ENCODE measurements at places on chromosomes 6 and 20.

GRCh38 chr6:167487749-167488664 is 163.1 kb downstream of the TTLL2 start:
- DNase-seq: no peak

- peak; percentile 20 for DNase-seq
Observed at GRCh38 chr6:167956983-167957492, 40.4 kb upstream of the KIF25 start.

DNA sequence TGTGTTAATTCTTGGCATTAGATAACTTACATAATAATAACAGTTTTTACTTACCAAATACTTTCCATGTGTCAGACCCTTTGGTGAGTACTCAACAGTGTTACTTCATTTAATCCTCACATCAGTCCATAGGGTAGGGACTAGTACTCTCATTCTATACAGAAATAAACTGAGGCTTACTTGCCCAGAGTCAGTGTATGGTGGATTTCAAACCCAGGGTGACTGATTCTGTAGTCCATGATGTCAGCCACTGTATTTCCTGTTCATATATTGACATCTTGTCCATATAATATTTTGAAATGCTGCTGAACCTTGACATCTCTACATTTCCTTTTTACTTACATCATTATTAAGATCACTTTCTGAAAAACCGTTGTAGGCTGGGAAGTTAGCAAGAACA is 2.5 kb upstream of the PNLDC1 start:
- no peak for DNase-seq

DNA sequence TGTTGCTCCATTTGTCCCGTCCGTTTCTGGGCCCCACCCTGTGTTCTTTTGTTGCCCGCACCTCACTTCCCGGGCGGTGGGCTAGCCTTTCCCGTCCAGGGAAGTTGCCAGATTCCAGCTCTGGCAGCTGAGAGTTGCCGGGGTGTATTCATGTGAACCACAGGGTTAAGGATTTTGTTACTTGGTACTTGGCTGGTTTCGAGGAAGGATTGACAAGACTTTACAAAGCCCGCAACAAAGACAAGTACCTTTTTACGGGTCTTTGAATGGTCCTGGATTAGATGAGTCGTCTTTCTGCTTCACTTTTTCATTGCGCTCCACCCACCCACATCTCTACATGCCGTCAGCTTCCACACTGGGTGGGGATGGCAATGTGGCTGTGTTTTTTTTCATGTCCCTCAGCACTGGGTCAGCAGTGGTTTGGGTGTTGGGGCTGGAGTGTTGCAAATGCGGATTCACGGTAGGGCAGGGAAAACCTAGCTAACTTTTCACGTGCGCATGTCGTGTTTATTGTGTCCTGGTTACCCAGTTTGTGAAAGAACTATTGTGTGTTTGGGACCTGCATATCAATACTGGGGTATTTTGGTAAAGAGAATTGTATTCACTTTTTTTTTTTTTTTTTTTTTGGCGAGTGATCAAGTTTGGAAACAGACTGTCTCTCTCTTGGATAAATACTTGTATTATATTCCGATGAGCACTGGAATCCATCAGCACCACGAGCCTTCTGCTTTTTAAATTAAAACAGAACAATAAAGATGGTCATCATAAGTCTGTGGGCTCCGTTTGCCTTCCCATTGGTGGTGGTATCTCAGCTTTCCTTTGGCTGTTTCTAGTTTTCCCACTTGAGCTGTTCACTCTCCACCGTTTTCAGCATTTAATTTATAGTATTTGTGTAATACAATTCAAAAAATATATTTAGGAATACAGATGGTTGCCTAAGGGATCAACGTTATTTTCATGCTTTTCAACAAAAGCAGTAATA is 1.2 kb downstream of the DUSP22 start:
- DNase-seq: peak; percentile 52

DNA sequence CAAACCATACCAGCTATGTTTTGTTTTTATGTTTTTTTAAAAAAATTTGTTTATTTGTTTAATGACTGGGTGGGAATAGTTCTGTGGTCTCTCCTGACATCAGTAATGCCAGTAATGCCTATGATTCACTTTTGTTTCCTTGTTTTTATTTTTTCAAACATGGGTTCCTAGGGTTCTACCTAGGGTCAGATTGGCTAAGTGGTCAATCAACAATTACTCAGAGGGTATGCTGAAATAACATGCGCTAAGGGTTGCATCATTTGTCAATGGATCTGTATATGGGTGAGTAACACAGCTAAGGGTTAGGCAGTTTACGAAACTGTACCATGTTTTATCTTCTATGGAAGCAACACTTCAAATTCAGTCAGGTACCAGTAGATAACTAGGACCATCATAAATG is 583.8 kb upstream of the GJE1 start:
- no peak for DNase-seq

GRCh38 chr20:1935696-1936366 is 40.6 kb downstream of the SIRPA start:
- DNase-seq: no peak

- DNase-seq: no peak
Observed at GRCh38 chr6:78577585-78577984, 289.8 kb upstream of the IRAK1BP1 start.

DNA sequence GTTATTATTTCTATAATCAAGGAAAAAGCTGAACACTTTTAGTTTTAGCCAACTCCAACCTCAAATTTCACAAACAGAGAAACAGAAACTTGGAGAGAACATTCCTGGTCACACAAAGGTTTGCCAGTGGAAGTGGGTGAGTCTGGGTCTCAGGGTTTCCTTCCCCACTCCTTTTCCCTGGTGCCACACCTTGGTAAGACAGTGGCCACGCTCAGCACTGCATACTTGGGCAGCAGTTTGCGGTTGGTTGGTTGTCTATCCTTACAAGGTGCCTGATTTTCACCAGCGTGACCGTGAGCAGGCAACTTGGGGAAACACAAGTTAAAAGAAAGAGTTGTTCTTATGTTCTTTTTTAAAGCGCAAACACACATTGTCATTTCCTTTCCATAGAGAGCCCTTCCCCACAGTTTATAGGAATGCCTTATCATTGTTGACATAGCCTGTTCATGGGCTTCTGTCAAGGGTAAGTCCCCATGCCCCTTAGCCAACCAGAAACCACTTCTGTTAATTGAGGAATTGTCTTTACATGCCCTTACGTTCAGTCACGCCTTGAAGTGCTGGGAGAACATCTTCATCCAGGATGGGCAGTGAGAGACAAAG is 82.2 kb downstream of the RIN2 start:
- no peak for DNase-seq

DNA sequence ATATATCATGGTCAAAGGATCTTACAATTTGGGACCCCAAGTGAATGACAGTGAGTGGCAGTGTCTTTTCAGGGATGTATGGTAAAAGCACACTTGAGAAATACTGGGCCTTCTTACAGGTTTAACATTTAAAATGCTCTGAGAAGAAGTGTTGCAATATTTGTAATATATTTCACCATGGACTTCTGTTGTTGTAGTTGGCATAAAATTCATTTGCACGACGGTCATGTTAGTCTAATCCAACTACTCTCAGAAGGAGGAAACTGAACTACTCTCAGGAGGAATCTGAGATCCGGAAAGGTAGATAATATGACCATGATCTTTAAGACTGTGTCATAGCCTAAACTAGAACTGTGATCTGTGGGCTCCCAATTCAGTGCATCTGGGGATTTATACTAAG is 700.1 kb downstream of the HDGFL1 start:
- DNase-seq: no peak

DNA sequence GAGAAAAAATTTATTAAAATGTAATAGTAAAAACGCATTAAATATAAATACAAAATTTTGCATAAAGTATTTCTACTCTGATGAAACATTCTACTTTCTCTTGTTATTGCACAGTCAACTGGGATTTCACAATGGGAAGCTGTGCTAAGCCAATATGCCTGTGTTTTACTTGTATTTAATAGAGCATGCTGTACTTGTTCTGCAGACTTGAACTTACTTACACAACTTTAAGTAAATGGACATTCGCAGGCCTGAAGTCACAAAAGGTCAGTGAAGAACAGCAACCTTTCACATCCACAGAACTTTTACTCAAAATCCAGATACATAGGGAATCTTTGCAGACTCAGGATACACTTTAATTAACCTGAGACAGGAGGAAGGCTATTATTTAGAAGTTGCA is 409.5 kb downstream of the BTBD3 start:
- DNase-seq: no peak

DNA sequence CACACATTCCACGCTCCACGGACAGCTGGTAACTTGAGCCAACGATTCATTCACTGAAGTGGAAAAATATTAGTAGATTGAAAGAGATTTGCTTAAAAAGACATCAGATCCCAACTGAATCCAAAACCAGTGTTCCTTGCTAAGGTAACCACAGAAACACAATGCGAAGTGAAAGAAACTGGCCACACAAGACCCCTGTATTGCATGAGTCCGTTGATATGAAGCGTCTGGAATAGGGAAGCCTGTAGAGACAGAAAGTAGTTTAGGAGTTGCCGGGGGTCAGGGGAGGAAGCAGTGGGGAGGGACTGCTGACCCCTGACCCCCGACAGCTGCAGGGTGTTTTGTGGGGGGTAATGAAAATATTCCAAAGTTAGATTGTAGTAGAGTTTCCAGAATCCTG is 10.0 kb downstream of the PCK1 start:
- DNase-seq: no peak

DNA sequence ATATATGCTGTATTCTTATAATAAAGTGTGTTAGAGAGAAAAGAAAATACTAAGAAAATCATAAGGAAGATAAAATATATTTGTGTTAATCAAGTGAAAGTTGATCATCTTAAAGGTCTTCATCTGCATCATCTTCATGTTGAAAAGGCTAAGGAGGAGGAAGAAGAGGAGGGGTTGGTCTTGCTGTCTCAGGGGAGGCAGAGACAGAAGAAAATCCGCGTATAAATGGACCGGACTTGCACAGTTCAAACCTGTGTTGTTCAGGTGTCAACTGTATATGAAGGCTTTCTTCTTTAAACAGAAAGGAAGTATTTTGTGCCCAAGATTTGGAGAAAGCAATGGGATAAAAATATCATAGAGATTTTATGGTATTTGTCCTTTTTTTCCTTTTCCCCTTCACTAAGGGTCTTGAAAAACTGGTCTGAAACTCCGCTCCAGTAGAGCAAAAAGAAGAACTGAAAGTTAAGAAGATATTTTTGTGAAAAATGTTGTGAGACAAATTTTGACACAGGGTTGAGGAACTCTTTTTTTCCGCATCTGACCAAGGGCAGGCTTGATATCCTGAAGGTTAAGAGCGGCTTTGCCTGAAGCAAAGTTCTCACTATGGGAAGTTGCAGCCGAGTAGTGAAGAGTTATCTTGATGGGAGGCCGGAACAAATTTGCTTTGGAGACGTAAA is 350.7 kb downstream of the LAMA2 start:
- no peak for DNase-seq

DNA sequence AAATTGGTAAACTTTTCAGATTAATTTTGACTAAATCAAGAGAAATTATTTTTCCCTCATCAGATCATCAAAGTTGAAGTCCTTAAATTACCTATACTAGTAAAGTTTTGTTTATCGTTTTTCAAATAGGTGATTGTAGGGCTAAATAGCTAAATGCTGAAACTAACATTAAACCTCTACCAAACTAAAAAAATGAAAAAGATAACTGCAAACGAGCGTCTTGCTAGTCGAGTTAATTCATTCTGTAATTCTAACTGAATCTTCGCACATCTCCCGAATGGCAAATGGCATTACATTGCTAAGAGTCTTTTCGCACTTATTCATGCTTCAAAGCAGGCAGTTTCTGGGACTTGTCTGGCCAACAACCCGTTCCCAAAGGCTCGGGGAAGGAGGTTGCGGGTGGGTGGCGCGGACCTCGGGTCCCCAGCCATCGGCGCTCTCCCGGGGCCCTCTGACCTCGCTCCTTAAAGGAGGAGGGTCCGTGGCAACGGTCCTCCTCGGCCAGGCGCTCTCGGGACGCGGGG is 43.8 kb downstream of the POPDC3 start:
- DNase-seq: no peak

- DNase-seq: no peak
Observed at GRCh38 chr6:159126590-159126989, 42.6 kb upstream of the FNDC1 start.

DNA sequence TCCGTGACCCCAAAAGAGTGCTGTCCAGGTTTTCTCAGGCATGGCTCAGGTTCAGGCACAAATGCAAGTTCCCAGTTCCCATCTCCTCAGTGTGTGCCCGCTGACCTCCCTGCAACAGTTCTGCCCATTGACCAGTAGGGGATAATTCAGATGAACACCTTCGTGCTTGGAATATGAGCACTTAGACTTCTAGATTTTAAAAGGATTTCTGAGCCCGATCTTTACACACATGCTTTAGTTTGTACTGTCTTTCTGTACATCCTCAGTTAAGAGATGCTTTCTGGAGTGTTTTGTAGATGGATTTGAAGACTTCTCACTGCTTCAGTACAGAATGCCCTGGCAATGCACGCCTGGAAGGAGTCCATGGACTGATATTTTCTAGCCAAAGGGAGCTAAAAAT is 239.6 kb upstream of the PLCB4 start:
- DNase-seq: no peak

DNA sequence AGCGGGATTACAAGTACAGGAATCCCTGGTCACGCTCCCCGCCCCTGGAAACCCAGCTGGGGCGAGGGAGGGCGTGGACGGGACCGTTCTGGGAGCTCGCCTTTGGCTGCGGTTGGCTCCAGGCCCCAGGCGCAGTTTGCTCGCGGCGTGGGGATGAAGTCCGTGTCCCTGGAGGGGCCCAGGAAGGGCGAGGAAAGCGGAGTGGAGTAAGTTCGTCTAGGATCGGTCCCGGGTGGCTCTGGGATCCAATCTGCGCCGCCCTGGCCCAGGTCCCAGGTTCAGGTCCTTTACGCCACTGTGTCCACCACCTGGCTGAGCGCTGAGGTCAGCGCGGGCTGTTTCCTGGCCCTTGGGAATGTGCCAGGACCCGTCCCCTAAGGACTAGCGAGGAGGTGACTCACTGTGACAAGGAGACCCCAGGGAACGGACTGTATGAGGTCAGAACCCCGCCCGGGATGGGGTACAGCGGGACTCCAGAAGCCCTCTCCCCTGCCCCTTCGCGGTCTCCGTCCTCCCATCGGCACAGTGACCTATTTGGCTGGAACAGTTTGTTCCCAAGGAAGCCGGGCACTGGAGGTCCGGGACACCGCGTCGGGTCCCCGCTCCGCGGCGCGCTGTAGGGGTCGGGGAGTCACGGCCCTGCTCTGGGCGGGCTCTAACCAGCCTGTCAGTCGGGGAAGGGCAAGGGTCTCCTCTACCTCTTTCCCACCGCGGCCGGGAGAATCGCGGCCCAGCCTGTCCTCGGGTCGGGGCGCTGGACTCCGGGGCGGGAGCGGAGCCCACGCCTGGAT is 724 bp downstream of the CDKN1A start:
- DNase-seq: peak; percentile 61

DNA sequence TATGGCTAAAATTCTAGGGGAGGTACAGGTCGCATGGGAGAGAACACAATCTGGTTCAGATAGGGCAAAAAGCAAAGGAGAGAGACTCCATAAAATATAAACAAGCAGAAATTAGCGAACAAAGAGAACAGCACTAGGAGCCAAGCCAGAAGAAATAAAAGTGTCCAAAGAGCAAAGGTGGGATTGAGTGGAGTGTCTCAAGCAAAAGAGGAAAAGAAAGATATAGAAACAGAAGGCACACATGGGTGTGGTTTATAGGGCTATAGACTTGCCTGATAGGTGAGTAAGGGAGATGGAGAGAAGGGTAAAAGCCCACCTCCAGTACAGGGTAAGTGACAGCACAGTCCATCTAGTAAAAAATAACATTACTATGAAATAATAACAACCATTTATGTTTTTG is 36.5 kb upstream of the IRAK1BP1 start:
- no peak for DNase-seq

GRCh38 chr6:609905-610304 is 47.0 kb downstream of the HUS1B start:
- DNase-seq: no peak

Measured in GM03348 (cell line).